Retinal pigment epithelial cell (primary cell): ENCODE measurements at places on chromosomes 6 and 20.

DNA sequence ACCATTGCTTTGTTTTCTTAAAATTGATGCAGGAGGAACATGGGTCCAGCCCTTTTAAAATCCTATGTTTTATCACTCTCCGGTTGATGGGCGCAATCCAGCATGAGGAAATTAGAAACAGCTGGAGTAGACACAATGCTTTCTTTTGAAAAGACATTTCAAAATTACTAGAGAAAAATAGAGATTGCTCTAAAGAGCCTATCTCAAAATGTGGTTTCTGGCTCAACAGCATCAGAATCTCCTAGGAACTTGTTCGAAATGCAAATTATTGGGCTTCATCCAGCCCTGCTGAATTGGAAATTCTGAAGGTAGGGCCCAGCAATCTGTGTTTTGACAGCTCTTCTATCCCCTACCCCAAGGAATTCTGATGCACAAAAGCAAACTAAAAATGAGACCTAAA, 190.8 kb upstream of the BMP2 start:
- DNase-seq = no peak

DNA sequence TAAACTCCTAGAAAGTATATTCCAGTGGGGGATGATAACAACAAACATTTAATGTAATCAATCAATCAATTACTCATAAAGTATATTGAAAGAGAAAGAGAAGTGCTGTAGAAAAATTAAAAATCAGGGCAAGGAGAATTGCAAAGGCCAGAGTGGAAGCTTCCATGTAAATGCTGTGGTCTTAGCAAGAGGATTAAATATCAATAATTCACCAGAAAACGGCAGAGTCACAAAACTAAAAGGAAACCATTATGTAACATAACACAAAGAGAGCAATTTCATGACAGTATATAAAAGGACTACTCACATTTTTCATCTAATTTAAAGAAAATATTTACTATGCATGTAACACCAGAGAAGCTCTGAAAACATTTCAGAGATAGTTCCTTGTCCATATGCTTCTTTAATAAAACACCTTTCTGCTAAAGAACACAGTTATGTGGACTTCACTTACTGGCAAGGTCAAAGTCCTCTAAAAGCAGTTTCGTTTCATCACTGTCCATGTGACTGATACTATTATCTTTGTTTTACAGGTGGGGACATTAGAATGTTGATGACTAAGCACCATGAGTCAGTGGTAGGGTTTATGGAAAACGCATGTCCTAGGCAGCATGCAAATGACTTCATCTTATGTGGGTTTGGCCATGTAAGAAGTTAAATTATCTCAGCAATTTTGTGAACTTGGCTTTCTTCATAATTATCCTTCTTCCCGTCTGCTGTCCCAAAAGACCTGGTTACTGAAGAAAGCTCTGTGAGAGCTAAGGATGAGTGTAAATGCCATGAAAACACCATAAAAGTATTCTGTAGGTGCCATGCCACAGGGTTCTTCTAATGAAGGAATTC, 185.8 kb upstream of the TENT5A start:
- DNase-seq = no peak

DNA sequence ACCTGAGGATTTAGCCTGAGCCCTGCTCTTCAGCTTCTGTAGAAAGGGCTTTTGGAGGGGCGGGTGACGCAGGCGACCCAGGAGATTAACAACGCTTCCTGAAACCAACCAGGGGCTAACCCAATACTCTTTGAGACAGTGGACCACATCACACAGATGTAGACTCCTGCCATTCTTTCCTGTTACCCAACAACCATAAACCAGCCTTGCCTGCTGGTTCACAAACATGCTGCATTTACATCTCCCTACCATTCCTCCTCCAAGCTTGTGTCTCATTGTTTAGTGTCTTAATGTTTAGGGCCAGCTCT, 28.3 kb downstream of the PPP1R16B start:
- no peak for DNase-seq

- DNase-seq = no peak
Observed at GRCh38 chr20:20440886-20441658, 73.2 kb downstream of the INSM1 start.

GRCh38 chr6:143621876-143622605, 55.7 kb upstream of the PHACTR2 start:
- no peak for DNase-seq

DNA sequence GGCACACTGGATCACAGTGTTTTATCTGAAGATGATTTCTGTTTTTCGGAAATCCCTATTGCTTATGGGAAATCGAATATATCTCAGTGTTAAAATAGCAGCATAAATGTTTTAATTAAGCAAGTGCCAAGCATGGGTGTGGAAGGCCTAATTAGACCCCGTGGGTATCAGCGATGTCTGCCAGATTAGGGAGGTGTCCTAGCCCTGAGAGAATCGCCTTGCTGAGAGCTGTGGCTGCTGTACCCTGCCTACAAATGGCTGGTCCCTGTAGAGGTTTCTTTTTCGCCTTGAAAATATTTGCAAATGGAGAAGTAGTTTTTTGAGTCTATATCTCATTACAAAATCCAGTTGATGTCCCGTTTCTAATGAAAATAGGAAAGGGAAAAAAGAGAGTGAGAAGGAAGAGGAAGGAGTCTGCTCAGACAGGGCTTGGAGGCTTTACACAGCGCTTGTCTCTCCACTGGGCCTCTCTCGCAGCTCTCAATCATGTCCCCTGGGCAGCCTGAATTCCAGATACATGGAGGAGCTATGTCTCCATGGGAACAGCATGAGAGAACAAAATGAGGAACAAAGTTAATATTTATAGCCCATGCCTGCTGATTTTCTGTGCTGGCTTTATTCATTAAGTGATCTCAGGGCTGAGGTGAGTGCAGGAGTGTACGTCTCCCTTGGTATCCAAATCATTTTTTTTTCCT, 35.2 kb upstream of the BCLAF1 start:
- DNase-seq = no peak

DNA sequence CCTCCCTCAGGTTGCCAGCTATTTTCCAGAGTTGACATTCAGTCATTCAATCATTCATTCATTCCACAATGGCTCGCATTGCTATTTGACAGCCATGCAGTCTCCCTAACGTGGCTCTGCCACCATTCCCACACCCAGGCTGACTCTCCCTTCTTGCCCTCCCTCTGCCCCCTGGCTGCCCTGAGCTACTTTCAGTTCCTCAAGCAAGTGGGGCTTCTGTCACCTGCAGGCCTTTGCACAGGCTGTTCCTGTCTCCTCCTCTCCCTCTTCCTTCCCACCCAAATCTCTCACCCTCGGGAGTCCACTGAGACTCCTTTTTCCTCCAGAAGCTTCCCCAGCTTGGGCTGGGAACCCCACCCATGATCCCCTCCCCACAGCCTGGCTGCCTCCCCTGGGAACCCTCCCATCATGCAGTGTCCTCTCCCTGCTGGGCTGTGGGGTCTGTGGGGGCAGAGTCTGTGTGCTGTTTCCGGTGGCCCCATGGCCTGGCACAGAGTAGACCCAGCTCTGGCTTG, 2.6 kb downstream of the PACSIN1 start:
- DNase-seq = no peak

GRCh38 chr6:170314983-170315382, 8.4 kb downstream of the FAM120B start:
- no peak for DNase-seq

DNA sequence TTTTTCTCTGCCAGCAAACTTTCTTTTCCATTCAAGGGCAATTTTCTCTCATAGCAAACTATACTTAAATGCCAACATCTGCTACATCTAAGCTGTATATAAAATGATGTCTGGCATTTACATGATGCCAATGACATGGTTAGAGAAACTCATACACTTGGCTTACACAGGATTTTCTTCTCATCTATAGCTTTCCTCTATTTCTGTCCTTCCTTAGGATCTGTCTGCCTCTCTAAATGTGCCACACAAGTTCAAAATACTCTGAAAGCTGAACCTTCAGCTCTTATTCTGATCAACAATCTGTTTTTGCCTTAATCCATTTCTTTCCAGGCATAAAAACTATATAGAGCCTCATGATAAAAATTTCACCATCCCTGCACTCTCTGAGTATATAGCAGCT, 290.9 kb upstream of the RNF217 start:
- DNase-seq = no peak

- no peak for DNase-seq
Observed at GRCh38 chr20:23456873-23457272, 4.2 kb upstream of the CST11 start.

GRCh38 chr6:43478008-43478372, 620 bp downstream of the TJAP1 start:
- no peak for DNase-seq
